ENCODE measurements at places on chromosomes 11 and 22.

DNA sequence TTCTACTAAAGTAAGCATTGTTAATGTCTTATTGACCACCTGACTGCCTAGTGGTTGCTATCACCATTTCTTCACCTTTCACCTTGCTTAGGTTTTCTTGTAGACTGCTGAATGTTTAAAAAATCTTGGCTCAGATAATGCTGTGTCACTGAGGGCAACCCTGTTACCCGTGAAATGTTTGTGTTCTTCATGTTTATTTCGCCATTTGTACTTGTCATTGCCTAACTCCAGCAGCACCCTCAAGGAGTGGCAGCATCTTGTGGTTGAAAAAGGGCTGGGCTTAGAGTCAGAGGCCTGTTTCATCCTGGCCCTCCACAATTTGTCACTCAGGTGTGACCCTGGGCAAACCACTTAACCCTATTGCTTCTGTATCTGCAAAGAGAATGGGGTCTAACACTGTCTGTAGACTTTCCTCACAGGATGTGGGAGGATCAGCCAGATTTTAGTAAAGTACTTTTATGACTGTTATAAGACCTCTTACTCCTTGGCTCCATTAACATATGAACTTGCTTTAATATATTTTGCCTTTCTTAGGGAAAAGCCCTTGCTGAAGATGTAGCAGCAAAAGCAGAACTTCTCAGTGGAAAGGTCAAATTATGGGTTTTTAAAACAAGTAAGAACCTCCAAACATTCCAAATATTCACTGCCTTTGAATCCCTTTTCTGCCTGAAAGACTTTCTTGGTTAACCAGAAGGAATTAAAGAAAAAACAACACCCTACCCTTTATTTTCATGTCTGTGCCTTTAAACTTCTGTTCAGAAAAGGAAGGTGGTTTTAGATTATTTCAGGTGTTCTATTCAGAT, 154.5 kb upstream of the C11orf87 start:
- no peak for DNase-seq

- no peak for DNase-seq
Observed at GRCh38 chr11:70099578-70100279, 21.6 kb downstream of the ANO1 start.

GRCh38 chr11:18265949-18266348, at the start of gene SAA1:
SAA1 (plus strand) TSS chr11:18266264; CDS start chr11:18266888, 624 bp downstream.
- no peak for DNase-seq

GRCh38 chr11:8685820-8686219, 3.2 kb downstream of the RPL27A start:
- DNase-seq: no peak

DNA sequence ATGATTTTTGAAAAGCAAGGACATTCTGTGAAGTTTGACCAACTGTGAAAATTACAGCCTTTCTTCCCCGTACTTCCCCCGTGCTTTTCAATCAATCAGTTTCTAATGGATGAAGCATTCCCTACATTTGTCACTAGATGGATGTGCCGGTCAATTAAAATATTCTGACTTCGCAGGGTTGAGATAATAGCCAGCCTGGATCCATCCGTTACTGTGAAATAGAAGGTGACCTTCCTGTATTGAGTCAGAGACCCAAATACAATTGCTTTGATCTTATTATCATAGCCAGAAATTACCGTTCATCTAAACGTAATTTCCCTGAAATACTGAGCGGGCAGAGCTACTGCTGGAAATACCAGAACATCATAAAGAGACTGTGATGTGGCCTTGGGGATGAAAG, 21.1 kb upstream of the PARVB start:
- DNase-seq: no peak

- no peak for DNase-seq
Observed at GRCh38 chr11:119599864-119600541, 129.0 kb downstream of the NECTIN1 start.

- no peak for DNase-seq
Observed at GRCh38 chr11:41866525-41866924, 407.1 kb upstream of the LRRC4C start.

GRCh38 chr11:75993126-75993525, 178.1 kb downstream of the UVRAG start:
- no peak for DNase-seq

Data from NCI-H2171 treated with DMSO at 0.1 percent for 48 hours (cell line).